ENCODE measurements at places on chromosomes 4 and X.

GRCh38 chr4:118760493-118760892, 75.3 kb downstream of the METTL14 start:
- DNase-seq, result no peak

- no peak for DNase-seq
Observed at GRCh38 chr4:55297346-55297745, 48.7 kb upstream of the SRD5A3 start.

- no peak for DNase-seq
Observed at GRCh38 chr4:139458999-139459398, 5.1 kb downstream of the RAB33B start.

- DNase-seq, result peak; percentile 87
Observed at GRCh38 chr4:1167244-1167949, 5.0 kb downstream of the SPON2 start.

- DNase-seq, result peak; percentile 85
Observed at GRCh38 chrX:47366041-47366722, 4.2 kb upstream of the ZNF157 start.

- DNase-seq, result no peak
Observed at GRCh38 chr4:123113155-123113554, 190.8 kb upstream of the NUDT6 start.

DNA sequence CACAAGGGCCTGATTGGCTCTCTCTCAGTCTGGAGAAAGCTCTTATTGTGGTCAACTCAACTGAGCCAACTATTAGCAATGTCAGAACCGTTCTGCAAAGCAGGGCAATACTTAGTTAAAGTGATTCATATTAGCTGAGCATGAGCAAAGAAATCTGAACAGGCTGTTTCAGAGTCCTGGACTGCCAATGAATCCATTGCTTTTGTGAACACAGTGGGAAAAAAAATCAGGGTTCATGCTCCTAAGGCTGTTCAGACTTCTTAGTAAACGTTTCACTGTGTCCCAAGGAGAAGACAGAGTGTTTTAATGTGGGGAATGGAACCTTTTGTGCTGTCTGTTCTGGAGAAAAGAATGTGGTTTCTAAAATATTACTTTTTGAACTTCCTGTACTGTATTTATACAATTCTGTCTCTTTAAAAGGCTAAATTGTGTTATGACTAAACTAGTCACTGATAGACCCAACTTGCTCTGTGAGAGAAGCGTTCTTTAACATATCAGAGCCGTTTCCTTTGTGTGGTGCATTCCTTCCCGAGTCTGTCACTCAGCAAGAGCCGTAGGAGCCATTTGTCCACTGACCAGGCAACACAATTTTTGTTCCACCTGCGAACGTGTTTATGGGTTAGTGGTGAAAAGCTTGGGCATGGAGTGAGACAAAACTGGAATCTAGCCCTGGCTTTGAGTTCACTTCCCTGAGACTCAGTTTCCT, 366.1 kb downstream of the FBXO8 start:
- no peak for DNase-seq

DNA sequence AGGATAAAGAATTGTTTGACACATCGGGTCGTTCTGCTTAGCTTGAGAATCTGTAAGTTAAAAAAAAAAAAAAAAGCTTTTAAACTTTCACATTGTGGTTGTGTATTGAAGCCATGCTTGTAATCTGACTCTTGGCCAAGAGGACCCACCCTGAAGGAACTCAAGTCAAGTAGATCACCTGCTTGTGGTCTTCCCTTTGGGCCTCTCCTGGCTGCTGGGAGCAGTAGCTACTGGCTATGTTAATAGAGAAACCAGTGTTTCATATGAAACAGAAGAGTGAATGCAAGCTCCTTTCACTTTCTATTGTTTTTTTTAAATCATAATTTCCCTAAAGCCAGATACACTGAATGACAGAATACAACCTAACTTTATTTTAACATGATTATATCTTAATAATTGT, 402.4 kb upstream of the NDST4 start:
- DNase-seq, result no peak

DNA sequence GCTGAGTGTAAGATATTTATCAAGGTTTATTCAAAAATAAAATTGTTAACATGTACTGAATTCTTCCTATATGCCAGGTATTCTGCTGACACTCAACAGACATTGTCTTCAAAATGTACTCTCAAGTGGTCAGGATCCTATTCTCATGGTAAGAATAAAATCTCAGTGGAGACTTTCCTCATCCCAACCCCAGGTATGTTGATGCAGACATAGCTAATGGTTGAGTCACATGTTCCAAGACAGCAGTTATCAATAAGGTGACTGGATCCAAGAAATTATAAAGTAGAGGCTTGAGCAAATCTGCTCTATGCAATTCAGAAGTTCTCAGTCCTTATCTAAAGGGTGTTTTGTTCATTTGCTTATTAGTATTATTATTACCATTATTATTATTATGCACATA, 115.2 kb upstream of the GABRA2 start:
- DNase-seq, result no peak

- peak; percentile 0 for DNase-seq
Observed at GRCh38 chrX:21838937-21839333, 482 bp upstream of the MBTPS2 start.

- no peak for DNase-seq
Observed at GRCh38 chr4:70399319-70399718, 1.6 kb downstream of the OPRPN start.

DNA sequence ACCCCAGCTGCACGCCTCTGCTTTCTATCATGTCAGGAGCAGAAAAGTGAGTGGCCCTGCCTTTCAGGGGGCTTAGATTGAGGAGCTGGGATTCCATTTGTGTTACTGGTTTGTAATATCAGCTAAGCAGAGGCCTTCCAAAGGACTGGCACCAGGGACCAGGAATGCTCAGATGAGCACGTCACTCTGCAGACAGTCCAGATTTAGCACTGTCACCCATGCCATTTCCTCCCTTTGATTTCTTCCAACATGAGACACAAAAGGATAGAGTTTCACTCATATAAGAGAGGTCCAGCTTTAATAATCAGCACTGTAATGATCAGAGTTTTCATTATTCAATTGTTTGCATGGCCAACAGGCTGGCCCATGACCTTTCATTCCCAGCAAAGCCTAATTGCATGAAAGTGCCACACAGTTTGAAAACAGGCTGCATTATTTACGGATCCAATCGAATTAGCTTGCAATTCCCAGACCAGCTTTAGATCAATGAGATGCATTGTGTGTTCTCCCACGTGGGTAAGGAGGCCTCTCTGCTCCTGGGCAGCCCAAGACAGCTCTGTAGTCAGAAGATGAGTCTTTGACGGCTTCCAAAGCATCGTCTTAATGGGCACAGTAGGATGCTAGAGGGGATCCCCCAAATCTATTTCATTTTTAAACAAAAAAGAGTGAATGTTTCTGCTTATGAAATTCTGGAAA, 9.8 kb upstream of the SLC2A9 start:
- DNase-seq, result no peak

DNA sequence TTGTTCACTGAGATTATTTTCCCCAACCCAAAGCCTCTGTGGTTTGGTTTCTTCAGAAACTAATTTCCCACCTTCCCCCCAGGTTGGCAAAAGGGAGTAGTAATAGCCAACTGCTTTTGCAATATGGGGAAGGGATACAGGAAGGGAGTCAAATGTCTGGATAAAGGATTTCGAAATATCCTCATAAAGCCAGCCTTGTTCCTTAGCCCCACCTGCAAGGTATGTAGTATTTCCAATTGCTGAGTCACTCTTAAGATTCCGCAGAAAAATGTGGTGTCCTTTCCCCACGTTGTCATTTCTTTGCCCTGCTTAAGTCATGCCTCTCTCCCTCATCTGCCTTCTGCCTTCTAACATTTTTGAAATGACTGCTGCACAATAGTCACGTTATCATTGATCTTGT, 138.8 kb upstream of the DCAF8L1 start:
- DNase-seq, result no peak

DNA sequence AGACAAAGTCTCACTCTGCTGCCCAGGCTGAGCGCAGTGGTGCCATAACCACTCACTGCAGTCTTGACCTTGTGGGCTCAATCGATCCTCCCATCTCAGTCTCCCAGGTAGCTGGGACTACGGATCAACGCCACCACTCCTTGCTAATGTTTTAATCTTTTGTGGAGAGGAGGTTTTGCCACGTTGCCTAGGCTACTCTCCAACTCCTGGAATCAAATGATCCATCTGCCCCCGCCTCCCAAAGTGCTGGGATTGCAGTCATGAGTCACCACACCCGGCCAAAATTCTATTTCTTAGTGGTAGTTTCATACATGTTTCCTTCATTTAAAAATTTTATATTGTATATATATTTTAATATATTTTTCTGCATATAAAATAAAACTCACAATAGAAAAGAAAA, 125.8 kb upstream of the CLNK start:
- no peak for DNase-seq

DNA sequence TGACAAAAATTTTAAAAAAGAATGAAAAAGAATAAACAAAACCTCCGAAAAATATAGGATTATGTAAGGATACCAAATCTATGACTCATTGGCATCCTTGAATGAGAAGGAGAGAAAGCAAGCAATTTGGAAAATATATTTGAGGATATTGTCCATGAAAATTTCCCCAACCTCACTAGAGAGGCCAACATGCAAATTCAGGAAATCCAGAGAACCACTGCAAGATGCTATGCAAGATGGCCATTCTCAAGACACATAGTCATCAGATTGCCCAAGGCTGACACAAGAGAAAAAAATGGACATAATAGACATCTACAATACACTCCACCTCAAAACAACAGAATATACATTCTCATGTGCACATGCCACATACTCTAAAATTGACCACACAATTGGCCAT, 135.9 kb upstream of the SPANXB1 start:
- DNase-seq, result no peak

DNA sequence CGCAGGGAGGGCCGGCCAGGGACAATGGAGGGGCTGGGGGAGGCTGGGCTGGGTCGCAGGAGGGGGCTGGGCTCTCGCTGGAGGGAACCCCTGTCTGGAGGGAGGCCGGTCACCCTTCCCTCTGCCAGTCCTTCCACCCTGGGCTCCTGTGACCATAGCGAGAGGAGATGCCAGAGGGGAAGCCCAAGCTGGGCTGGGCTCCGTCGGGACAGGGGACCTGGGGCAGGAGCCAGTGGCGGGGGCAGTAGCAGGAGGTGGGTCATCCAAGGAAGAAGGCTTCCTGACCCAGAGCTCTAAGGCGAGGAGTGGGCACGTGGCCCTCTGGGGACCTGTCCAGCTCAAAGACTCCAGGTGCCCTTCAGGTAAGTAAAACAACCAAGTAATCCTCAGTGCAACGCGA, 16.9 kb downstream of the CTAG1B start:
- no peak for DNase-seq

DNA sequence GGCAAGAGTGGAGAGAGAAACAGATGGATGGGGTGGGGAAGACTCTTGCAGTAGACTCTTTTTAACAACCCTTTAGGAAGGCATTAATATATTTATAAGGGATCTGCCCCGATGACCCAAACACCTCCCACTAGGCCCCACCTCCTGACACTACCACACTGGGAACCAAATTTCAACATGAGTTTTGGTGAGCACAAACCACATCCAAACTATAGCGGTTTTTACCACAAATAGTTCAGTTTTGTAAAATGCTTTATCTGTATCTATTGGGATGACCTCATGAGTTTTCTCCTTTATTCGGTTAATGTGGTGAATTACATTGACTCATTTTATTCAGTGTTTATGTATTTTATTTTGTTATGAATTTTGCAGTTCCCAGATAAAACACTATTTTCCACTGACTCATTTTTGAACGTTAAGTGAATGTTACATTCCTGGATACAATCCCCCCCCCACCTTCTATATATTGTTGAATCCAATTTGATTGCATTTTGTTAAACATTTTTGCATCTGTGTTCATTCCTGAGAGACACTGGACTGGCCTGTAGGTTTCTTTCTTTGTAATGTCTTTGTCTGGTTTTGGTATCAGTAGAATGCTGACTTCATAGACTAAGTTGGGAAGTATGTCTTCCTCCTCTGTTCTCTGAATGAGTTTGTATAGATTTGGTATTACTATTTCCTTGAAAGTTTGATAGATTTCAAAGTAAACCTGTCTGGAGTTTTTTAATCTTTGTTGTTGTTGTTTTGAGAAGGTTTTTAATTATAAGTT, 13.9 kb upstream of the CPLX1 start:
- no peak for DNase-seq

DNA sequence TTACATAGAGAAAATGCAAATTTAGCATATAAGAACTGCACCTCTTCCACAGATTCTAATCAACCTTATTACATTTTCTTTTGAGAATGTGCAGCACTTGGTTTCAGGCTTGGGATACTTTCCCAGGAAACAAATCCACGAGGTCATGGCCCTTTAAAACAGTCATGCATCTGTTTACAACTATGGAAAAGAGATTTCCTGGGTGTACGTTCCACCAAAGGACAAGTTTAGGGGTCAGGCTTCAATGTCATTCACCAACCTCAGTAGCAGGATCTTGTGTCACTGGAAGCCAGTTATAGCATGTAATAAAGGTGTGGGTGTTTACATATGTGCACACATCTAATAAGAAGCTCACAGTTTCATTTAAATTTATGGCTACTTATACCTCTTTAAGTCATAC, 30.7 kb downstream of the EREG start:
- DNase-seq, result no peak
